ENCODE measurements at places on chromosomes 11 and 22.

DNA sequence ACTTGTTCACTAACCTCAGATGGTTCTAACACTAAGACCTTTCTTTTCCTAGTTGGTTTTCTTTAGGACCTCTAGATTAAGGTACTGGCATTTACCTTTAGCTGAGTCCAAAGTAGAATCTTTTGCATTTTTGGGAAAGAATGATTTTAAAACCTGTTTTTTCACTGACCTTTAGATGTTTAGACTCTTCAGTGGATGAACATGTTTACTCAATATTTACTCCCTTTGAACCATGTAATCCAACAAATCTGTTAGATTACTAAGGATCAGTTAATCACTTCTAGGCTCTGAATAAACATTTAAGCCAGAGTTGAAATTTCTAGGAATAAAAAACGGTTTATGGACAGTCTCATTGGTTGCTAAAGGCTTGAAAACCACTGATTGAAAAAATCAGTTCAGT, 6.2 kb downstream of the TMEM135 start:
- no peak for DNase-seq

- no peak for DNase-seq
Measured at GRCh38 chr11:123268156-123268555, 73.1 kb upstream of the CLMP start.

DNA sequence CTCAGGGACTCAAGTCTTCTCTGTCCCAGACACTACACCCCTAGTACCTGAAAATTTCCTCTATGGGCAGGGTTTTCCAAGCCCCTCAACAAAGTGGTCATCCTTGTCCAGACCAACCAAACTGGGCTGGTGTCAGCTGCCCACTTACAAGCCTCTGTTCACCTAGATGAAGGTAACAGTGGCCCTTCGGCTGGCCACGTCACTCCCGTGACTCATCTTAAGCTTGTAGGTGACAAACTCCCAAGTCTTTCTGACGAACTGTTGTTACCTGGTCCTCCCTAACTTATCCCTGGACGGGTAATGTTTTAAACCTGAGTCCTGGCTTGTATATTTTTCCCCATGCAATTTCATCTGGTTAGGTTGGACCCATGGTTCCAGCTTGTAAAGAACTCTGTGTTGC, 4.7 kb downstream of the CXCR5 start:
- no peak for DNase-seq

DNA sequence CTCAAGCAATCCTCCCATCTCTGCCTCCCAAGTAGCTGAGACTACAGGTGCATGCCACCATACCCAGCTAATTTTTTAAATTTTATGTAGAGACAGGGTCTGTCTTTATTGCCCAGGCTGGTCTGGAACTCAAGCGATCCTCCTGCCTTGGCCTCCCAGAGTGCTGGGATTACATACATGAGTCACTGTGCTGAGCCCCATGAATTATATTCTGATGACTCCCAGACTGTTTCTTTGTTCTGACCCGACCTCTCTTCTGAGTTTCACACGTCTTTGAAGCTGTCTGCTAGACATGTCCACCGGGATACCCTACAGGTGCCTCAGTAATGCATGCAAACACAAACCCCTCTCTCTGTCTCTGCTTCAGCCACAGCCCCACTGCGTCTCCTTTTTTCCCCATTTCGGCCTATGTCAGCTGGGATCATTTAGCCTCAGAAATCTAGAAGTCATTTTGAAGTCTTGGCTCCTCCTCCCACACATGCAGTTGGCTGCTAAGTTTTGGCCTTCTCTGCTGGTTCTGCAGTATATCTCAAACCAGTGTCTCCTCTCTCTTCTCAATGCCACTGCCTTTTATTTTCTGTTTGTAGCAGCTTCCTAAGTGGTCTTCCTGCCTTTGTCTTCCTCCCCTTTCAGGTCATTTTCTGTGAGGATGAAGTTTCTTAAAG, 4.8 kb downstream of the VPS26B start:
- DNase-seq = no peak

GRCh38 chr22:23070418-23071229, at the start of gene GNAZ:
TSS of gene GNAZ (plus strand) at chr22:23070519. CDS start at chr22:23095696, 25,177 bp downstream.
- DNase-seq = no peak

- no peak for DNase-seq
Measured at GRCh38 chr11:82892611-82893169, 7.5 kb downstream of the PRCP start.

GRCh38 chr11:69007975-69008381, 5.1 kb downstream of the MRGPRF start:
- no peak for DNase-seq

GRCh38 chr11:10265936-10266335, 28.1 kb downstream of the SBF2 start:
- no peak for DNase-seq

DNA sequence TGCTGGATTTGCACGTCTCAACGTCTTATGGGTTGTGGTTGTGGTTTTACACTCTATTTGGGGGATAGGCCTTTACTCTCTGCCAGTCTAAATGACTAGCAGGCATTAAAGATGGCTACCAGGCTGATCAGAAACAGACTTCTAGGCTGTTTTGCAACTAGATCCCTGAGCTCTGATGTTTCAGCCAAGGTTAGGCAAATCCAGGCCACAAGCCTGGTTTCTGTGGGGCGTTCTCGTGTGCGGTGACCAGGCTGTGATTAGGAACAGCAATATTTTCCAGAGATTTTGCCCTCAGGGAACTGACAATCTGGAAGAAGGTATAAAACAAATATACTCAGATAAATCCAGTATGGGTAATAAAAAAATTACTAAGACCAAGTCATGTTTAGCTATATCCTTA, 502.4 kb downstream of the INSC start:
- no peak for DNase-seq

DNA sequence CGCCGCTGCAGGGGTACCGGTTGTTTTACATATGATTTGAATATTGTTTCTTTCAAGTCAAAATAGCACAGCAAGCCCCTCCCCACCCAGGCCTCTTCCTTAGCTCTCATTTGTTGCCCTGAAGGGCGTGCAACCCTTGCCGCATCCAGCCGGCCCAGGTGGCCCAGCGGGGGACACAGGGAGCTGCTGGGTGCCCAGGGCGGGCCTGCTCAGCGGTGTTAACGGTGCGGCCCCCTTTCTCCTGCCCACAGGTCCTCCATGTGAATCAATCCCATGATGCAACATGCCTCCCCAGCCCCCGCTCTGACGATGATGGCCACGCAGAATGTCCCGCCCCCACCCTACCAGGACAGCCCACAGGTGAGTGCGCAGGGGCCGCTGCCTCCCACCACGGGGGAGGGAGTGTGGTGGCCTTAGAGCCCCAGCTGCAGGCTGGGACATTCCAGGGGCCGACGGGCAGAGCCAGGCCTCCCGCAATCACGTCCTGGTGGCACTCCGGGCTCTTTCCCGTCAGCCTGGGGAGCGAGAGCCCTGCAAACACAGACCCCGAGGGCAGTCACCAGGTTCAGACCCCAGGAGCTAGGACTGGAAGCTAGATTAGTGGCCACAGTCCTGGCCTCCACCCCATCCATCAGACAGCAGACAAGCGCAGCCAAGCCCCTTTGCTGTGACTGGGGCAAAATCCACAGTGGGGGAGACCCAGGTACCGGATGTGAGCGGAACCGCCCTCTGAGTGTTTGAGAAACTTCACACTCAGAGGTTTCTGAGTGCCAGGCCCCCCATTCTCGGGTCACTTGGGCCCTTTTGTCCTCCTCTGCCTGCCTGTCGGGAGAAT, 144.8 kb downstream of the FEZ1 start:
- DNase-seq = no peak

DNA sequence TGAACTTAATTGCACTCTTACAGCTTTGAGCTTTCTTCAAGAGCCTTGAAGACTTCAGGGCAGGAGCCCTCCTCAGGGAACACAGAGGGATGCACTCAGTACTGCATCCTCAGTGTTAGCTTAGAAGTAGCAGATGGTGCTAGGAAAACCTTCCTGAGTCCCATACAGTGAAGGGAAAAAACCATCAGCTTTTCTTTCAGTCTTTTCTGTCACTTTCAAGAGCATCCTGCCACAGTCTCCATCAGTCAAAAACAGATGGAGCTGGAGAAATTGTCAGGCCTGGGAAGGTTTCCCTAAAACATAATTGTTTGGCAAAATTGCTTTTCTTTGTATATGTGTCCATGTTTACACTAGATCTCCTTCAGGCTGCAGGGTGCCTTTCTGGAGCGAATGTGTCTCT, 384.1 kb downstream of the NELL1 start:
- DNase-seq = no peak

DNA sequence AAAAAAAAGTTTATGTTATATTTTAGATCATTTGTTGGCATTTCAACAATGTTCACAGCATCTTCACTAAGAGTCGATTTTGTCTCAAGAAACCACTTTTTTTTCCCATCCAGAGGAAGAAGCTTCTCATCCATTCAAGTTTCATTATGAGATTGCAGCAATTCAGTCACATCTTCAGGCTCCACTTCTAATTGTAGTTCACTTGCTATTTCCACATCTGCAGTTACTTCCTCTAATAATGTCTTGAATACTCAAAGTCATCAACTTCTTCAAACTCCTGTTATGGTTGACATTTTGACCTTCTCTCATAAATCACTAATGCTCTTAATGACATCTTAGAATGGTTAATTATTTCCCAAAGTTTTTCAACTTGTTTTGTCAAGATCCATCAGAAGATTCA, 61.3 kb upstream of the CHORDC1 start:
- no peak for DNase-seq

DNA sequence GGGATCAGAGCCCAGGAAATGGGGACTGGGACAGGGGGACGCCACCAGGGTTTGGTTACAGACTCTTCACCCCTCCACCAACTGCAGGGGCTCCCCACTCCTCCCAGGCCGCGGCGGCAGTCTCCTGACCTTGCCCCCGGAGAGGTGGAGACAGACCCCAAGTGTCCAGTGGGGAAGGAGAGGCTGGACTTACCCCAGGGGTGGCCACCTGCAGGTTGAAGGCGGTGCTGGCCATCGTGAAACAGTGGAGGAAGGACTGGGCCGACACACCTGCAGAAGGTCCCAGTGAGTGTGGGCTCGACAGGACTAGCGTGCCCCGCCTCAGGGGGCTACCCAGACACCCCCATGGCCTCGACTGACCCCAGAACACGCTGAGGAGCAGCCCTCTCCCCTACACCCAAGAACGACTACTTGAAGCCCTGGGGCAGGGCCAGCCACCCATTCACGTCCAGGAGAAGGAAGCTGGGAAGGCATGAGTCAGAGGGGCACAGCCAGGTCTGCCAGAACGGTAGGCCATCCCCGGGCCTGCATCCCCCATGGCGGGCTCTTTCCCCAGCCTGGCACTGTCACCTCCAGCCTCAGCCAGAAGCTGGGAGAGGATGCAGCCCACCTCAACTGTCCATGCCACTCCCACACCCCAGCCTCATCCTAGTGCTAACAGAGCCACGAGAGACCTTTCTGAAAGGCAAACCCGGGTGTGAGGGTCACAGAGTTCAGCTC, 2.3 kb downstream of the GATD1 start:
- DNase-seq = no peak
